ENCODE measurements at places on chromosomes 3 and 15. TPM values are rescaled to one million over a fixed set of nuclear protein-coding genes. Genes with fewer than 3 reads are reported as not detected.

Gene GMNC
- total RNA-seq: 0.88 TPM

Gene ZNF445
- 35.6 TPM for total RNA-seq

DNA sequence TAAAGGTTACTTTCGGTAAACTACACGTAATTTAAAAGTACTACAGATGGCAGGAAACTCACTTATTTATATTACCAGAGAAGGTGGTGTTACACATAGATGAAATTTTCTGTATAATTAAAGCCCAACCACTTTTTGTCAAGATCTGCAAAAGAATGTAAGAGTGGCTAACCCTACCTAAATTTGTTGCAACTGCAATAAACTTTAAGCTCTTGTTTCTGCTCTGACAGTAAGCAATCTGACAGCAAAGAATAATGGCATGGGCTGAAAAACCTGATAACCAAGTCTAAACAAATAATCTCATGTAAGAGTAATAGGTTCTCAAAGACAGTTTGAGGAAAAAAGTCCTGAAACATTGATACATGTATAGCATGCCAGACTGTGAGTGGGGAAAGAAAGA, 897.3 kb downstream of the TUSC7 start:
- DNase-seq: no peak

Gene CLCN2
- 0.77 TPM for total RNA-seq
